ENCODE measurements at places on chromosomes 4 and X. TPM values are rescaled to one million over a fixed set of nuclear protein-coding genes. Genes with fewer than 3 reads are reported as not detected.

DNA sequence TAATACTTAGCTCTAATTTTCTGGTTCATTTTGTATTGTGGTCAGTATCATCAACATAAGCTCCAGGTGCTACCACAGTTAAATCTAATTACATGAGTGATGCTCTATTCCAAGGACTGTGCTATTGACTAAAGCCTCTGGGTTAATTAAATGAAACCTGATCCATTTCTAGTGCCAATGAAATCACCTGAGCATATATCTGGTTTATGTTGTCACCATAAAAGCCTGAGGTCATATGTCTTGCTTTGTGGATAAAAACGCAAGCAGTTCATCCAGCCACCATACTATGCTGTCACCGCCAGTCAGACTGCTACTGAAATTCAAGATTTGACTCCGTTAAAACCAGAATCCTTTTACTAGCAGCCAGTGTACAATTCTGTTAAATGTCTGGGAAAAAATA, 64.2 kb upstream of the ZNF518B start:
- H3K4me3 ChIP-seq: no peak overlapping the region
- no peaks in the 10 kb centered on the region for H3K36me3 ChIP-seq
- no peak for DNase-seq

GRCh38 chr4:1464581-1465171, 58.4 kb upstream of the NKX1-1 start:
- H3K27ac ChIP-seq: no peak overlapping the region
- H3K4me3 ChIP-seq: no peak overlapping the region
- peaks cover 5% of the 10 kb centered on the region for H3K36me3 ChIP-seq

- peaks cover 19% of the 10 kb centered on the region for H3K27me3 ChIP-seq
- DNase-seq: no peak
- peaks cover 7% of the 10 kb centered on the region for H3K36me3 ChIP-seq
- H3K27ac ChIP-seq: no peak overlapping the region
- H3K4me3 ChIP-seq: no peak overlapping the region
- H3K4me1 ChIP-seq: no peaks in the 10 kb centered on the region
Measured at GRCh38 chr4:81852031-81852715, 380.5 kb upstream of the RASGEF1B start.

Gene LANCL3
- 1.5 TPM for total RNA-seq

Gene BLTP1
- total RNA-seq: 34.9 TPM

Data from natural killer cell treated with Interleukin-12 subunit alpha and Interleukin-12 subunit beta and Interleukin-15 and Interleukin-18, amount 100 ng/mL, for 72 hours (primary cell).